CD4-positive, alpha-beta T cell treated with Interleukin-15 for 1 hour (primary cell): ENCODE measurements at places on chromosomes 1 and 21.

GRCh38 chr1:38686167-38686926 is 173.2 kb downstream of the RRAGC start:
- DNase-seq: no peak

GRCh38 chr1:31372051-31372450 is 825 bp downstream of the FABP3 start:
- no peak for DNase-seq

DNA sequence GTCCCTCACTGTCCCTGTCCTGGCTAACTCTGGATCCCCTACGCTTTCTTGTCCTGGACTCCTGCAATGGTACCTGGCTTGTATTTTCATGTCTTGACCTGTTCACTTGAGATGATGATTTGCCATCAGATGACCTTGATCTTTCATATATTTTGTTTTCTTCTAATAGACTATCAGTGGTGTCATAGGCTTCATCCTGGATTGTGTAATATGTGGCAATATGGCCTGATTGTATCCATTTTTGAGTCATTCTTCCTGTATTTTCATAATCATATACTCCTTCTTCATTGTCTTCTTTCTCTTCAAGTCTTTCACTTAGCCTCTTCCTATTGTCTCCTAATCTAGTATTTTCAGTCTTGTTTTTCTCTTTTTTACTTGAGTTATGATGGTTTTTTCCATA is 11.1 kb downstream of the FLG start:
- DNase-seq: no peak

DNA sequence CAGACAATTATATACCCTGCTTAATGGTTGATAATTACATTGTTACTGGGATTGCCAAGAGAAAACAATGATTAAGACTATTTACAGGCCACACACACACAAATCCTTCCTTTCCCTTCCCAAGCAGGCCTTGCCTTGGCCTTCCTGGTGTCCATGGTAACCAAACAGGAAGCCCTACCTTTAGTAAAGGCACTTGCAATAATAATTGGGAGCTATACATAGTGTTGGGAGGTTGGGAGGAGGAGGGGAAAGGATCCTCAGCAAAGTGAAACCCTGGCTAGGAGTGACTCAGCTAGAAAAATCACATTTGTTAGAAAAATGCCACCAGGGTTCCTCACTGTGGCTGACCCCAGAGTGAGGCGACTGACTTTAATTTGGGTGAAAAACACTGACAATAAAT is 122.3 kb upstream of the ADAR start:
- DNase-seq: no peak

- no peak for DNase-seq
Observed at GRCh38 chr1:31688233-31688918, 15.4 kb downstream of the COL16A1 start.

GRCh38 chr1:150508982-150509381 is 1.1 kb downstream of the ECM1 start:
- DNase-seq: no peak

- DNase-seq: no peak
Observed at GRCh38 chr1:174764191-174764590, 235.6 kb upstream of the CACYBP start.

DNA sequence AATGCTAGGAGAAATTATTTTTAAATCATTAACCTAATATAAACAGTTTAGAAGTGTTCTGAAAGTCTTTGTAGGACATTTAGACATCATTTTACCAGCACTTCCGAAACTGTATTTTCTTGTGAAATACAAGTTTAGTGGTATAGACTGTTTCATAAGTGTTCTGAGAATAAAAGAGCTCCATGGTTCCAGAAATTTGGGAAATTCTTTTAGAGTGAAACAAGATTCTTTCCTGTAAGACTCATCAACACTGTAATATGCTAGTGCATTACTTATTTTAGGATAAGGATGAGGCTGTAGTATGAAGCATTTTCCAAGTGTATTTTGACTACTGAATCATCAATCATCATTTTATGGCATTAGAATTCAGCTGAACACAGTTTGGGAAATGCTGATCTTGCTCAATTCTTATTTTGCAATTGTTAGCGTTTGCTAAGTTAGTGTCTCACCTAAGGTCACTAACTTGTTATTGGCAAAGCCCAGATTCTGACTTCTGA is 73.4 kb downstream of the CEP350 start:
- DNase-seq: no peak

- DNase-seq: no peak
Observed at GRCh38 chr1:170424346-170424745, 107.6 kb upstream of the GORAB start.

GRCh38 chr1:246577082-246577719 is 10.9 kb downstream of the CNST start:
- DNase-seq: no peak

GRCh38 chr21:42088148-42088547 is 17.0 kb downstream of the UMODL1 start:
- DNase-seq: no peak

DNA sequence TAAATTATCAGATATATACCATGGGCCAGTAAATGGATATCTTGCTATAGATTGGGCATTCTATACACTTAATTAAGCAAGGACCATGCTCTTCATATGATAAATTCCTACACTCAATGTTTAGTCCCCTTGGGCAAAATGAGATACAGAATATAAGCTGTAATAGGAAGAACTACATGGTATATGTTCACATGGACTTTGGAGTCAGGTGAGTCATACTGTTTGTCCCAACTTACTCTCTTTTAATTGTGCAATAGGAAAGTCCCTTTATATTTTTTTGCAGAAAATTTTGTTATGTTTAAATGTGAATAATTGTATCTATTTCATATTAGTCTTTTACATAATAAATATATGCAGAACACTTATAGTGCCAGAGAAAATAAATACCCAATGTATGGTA is 820.2 kb upstream of the ADAMTS5 start:
- DNase-seq: no peak

- DNase-seq: no peak
Observed at GRCh38 chr21:43723648-43724047, 4.7 kb downstream of the PDXK start.

DNA sequence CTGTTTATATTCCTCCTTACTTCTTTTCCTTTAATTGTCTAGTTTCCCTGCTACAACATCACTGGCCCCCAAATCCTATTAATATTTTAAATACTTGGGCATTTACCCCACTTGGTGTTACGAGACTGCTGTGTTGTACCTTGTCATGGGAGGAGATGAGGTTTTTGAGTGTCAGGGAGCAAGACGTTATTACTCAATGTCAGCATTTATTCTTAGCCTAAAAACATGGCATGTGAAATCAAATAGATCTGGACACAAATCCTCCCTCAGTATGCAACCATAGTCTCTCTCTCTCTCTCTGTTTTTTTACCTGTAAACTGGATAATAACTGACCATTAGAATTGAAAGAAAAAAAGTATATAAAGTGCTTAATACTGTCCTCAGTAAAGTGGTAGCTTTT is 4.6 kb downstream of the LRRC8B start:
- DNase-seq: no peak

- no peak for DNase-seq
Observed at GRCh38 chr1:30525971-30526651, 197.3 kb downstream of the MATN1 start.

GRCh38 chr1:55443175-55443915 is 228.2 kb upstream of the USP24 start:
- no peak for DNase-seq
